ENCODE measurements at places on chromosomes 6 and 20.

DNA sequence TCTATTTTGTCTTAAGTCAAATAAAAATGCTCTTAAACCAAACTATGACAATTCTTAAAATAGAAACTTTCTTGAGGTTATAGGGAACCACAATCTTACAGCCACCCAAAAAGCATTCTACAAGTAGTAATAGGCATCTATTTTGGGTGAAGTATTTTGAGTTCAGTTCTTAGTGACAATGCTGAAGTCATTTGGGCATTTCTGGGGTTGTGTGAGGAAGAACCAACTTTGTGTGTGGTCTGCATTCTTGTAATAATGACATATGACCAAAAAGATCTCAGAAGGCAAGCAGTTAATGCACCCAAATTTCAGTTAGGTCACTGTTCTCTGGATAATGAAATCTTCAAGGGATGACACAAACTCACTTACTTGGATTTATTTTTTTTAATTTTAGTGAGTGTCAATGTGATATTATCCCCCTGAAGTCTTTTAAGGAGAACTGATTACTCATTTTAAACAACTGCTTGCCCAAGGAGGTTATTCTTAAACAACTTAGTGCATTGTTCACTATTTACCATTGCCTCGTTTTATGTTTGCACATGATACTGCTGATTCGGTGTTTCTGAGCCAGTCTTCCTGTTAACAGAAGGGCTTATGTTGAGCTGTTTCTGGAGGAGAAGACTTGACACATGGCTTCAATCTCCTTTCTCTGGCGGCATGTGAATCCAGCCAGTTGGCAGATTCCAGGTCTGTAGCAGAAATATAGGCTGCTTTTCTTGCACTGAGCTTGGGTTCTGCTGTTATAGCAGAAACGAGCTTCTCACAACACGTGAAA, 618.9 kb downstream of the BCKDHB start:
- no peak for DNase-seq

DNA sequence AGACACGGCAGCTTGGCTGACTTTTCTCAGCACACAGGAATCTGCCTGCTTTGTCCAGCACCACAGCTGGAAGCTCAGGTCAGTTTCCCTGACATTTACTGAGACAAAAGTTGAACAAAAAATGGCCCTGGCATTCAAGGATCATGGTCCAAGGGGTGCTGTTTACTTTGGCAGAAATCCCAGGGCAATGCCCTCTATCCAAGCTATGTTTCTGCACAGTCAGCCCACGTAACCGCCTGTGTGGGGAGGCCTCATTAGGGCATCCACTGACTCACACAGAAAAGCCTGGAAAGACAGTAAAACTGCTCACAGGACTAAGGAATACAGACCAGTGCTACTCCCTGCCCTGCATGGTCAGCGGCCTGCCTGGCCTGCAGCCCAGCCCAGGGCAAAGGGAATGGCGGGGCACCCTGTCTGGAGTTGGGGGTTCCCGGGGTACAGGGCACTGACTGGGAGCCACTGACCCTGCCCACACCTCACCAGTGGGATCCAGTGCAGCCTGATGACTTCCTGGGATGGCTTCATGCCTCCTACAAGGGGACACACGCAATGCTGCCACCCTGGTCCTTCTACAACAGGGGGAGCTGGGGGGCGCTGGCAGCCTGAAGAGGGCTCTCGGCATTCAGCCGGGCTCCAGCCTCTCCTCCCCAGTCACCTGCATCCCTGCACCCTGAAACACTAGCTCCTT, 77.1 kb downstream of the NINL start:
- no peak for DNase-seq

DNA sequence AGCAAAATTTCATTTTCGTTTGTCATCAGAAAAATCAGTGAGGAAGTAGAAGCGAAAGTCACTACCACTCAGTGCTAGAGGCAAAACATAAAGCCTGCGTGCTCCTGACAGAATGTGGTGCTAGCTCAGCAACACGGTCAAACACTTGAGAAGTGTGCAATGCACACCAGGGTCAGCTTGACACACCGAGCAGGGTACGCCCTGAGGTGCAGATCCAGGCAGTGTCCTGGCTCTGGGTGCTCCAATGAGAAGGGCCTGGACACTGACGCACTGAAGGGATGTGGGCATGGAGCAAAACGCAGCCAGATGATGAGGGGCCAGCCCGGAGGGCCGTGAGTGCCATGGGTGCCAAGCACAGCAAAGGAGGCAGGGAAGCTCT, 5.9 kb downstream of the RNASET2 start:
- DNase-seq: no peak

DNA sequence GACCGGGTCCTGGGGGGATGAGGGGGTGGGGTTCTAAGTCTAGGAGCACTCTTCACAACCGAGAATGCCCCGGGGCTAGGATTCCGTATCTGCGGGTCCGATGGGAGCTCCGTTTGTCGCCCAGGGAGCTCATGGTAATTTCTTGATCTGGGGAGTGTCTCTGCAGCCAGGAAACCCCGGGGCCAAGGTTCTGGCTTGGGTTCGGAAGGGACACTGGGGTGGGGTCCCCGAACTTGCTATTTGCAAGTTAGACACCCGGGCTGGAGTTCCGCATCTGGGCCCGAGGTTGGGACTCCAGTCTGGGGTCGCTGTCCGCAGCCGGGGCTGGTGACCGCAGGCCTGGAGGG, 397 bp downstream of the PEDS1 start:
- no peak for DNase-seq

DNA sequence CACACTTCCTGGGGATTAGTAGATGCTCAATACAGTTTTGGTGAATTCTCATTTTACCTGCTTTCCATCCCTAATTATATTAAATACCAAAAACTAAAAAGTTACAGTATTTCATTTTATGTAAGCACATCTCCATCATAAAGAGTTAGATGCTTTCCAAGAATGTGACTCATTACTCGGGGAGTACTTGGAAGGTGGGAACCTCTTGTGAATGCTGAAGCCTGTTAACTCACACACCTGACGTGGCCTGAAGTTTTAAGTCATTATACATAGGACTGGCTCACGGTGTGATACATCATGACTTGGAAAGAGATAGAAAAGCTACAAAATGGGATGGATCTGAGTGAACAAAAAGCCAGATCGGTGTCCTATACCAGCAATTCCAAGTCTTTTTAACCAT, 2.2 kb upstream of the OSER1 start:
- DNase-seq: no peak

GRCh38 chr6:32111424-32112066, 2.4 kb upstream of the TNXB start:
- DNase-seq: no peak

DNA sequence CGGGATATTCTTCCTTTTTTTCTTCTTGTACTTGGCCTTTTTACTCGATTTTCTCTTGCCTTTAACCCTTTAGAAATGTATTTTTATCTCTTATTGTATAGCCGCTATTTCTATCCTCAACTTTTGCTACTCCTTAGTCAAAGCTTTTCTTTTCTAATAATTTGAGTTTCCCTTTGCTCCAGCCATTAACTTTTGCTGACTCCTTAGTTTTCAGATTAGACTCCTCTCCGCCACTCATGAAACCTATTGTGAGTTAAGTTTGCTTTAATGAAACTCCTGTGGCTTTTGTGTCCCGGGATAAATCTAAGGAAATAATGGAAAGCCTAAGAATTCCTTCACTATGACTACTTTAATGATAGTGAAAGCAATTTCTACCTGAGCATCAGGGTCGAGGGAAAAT, 590.3 kb upstream of the CITED2 start:
- DNase-seq: no peak

- no peak for DNase-seq
Measured at GRCh38 chr6:24032896-24033688, 92.9 kb upstream of the NRSN1 start.

- no peak for DNase-seq
Measured at GRCh38 chr6:149934249-149935156, 7.3 kb upstream of the ULBP2 start.

DNA sequence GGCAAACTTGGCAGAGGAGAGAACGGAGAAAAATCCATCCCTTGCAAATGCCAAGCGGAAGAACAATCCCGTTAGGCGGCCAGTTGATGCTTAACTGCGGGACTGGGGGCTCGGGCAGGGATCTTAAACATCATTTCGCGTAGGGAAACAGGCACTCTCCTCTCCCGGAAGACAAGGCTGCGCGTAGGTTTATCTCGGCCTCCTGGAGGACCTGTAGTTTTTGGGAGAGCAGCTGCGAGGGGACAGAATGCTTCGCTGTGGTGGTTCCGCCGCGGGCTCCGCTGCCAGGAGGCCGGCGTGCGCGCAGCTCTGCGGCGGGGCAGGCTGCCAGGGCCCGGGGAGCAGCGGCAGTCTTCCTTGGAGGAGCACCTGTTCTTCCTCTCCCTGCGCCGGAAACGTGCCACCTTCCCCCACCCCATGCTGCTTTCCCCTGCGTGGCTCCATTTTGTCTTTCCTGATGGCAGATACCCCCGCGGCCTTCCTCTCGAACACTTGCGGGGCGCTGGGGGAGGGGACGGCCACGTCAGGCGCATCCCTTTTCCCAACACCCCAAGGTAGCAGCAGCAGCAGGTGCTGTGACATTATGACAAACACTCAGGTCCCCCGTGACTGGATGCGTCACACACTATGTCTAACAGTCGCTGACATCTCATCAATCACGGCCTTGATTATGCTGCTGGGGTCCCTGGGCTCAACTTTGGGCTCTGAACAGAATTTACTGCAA, 230.7 kb upstream of the BTBD3 start:
- no peak for DNase-seq

GRCh38 chr6:16676978-16677377, 84.3 kb downstream of the ATXN1 start:
- no peak for DNase-seq

DNA sequence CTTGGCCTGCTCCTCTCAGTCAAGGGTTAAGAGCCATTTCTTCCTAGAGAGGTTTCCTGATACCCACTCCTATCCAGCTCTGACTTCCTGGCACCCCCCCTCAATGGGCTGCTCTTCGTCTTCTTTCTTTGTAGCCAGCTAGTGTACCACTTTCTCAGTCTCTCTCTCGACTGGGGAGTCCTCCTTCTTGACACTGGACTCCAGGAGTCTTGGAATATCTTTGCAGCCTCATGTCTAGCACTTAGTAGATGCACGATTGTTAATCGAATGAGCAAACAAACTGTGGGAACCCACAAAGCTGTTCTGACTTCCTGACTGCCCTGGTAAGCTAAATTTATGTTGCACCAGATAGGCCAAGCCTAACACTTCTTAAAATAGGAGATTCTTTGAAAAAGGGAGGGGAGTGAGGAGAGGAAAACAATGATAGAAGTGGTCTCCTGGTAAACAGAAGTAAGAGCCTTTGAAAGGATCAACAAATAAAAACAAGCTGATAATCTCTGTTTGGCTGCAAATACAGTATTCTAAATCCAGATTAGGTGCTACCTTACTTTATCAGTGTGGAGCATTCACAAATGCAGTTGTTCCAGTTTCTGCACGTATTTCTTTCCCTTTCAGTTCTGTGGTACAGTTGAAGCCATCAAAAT, 160.1 kb upstream of the CITED2 start:
- DNase-seq: no peak

DNA sequence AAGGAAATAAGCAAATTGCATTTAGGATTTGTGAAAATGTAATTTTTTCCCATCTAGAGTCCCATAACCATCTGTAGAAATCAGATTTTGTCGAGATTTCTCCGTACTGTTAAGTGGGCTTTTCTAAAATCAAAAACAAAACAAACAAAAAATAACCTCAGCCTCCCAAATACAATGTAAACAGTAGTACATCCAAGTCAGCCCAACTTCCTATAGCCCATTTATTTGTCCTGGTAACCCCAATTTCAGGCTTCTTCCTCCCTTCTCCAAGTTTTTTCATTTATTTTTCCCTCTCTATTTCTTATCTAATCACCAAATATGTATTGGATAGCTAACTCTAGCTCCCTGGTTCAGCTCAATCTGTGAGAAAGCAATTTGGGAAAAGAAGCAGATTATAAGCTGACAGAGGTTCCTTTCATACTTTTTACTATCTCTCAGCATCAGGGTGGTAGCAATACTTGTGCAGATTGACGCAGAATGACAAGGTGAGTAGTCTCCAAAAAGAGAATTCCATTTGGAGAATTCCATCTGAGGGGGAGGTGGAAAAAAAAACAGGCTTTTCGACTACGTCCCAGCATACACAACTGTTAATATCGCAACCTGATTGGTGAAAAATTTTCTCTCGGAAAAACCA, 132.6 kb upstream of the BTN3A2 start:
- no peak for DNase-seq

- no peak for DNase-seq
Measured at GRCh38 chr6:14720411-14721102, 525.3 kb upstream of the JARID2 start.

DNA sequence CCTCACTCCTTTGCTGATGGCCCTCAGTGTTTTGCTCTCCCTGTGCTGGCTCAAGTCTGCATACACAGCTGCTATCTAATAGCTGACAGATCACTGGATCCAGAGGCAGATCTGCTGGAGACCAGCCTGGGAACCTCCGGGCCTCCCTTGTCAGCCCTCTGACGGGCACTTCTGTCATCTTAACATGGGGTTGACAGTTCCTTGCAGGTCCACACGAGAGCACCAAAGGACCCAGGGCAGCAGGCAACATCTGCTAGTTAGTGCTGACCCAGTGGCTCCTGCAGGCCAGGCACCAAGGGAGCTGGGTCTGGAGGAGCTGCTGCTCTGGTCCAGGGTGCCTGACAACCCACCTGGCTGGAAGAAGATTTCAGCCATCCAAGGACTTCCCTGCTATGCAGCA, 208.1 kb downstream of the UST start:
- no peak for DNase-seq

DNA sequence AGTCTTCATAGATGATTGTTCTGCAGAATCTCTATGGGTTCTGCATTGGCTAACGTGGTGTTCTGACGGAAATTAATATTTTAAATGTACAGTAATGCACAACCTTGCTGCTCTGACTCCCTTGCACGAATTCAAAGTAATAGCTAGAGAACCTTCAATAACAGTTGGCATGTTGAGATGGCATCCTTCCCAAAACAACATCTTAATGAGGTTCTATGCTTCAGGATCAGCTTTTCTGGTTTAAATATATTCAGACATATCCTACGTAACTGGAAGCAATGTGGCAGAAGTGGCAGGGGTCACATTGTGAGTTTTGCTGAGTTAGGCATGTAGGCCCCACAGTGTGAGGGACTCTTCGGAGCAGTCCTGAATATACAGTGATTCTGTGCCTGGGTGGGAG, 25.7 kb downstream of the DSE start:
- DNase-seq: no peak

- no peak for DNase-seq
Measured at GRCh38 chr6:106102034-106102433, 15.9 kb downstream of the PRDM1 start.

DNA sequence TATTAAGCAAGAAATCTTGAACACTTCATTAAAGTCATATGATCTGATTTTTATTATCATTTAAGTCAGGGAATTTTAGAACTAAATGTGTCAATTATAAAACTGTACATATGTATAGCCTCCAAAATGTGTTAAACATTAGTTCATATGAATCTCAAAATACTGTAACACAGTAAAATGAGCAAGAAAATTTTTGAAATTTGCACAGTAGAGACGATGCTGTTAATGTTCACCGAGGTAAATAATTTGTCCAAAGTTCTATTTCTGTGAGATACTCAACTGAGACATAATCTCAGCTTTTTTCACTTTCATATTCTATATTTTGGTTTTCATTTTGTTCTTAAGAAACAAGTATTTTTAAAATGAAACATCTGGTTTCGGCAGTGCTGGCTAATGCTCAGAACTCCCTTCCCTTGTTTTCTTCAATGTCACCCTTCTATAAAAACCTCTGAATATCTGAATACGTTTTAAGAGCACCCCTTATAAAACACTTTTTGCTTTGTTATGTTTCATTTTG, 353.1 kb downstream of the LAMA2 start:
- DNase-seq: no peak

Measured in stimulated activated CD4-positive, alpha-beta T cell treated with anti-CD3 and anti-CD28 coated beads, Interleukin-15, amount 100 ng/mL, for 1 hour (primary cell).